ENCODE measurements at places on chromosomes 2 and 18.

- peak; percentile 77 for DNase-seq
Measured at GRCh38 chr2:239308661-239309397, 92.0 kb downstream of the HDAC4 start.

- no peak for DNase-seq
Measured at GRCh38 chr18:7000484-7001096, 117.0 kb downstream of the LAMA1 start.

- no peak for DNase-seq
Measured at GRCh38 chr2:21095178-21095577, 28.6 kb upstream of the TDRD15 start.

DNA sequence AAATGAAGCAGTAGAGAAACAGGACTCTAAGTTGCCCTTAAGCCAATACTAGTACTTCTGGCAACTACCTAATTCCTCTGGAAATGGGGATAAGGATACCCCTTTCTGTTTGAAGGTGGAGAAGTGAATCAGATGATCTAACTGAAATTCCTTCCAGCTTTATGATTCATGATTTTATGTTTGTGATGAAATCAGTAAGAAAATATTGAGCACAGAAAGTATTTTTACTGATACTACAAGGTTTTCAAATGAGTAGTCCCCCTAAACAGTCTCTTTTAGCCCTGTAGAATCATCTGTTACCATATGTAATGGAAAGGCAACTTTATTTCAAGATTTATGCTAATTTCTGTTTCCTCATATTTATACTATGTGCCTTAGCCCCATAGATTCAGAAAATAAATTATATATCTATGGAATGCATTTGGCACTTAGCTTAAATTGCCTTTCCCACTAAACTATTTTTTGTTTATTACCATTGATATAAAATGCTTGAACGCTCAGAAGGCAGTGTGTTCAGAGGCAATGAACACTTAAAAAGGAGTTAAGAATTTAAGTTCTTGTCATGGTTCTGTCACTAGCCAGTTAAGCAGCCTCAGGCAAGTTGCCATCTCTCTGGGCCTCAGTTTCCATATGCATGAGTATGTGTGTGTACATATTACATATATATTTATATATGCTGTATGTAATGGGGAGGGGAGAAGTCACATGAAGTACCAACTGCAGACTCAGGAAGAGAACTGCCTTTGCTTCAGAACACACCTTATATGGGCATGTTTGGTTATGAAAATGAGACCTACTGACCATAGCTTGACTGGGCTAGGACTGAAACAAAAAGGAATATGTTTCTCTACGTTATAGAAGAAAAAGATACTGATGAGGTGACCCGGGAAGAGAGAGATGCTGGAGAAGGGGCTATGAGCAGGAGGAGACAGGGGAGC, 97.7 kb downstream of the CDC42EP3 start:
- no peak for DNase-seq

DNA sequence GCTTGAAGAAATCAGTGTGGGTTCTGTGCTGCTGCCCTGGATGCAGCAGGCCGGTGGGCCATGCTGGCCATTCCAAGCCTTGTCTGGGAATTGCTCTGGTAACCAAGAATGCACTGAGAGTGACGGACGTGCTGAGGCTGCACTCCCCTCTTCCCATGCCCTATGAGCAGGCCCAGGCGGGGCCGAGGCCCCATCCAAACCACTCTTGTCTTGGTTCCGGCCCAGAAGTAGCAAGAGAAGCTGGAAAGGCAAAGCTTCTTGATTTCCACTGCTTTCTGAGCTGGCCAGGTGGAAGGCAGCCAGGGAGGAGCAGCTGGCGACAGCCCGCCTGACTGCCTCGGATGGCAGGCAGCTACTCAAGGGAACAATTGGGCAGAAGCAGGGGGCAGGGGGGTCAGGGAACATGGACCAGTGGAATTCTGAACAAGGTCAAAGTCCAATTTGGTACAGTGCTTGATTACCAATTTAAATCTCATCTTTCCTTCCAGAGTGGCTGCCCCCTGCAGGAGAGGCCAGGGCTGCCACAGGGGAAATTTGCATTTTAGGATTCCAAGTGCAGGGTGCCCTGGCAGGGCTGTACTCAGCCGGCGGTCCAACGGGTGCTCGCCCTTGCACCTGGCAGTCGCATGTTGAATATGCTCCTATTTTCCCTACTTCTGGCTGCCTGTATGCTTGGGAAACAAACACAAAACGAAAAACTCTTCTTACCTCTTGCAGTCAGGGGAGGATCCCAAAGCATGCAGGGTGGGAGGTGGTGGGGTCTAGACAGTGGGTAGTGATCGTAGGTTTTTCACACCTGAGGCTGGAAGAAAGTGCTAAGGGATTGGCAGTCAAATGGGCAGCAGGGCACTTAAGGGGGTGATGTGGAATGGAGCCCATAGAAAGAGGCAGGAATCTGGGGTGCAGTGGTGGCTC, 67.3 kb downstream of the LIPG start:
- peak; percentile 78 for DNase-seq

DNA sequence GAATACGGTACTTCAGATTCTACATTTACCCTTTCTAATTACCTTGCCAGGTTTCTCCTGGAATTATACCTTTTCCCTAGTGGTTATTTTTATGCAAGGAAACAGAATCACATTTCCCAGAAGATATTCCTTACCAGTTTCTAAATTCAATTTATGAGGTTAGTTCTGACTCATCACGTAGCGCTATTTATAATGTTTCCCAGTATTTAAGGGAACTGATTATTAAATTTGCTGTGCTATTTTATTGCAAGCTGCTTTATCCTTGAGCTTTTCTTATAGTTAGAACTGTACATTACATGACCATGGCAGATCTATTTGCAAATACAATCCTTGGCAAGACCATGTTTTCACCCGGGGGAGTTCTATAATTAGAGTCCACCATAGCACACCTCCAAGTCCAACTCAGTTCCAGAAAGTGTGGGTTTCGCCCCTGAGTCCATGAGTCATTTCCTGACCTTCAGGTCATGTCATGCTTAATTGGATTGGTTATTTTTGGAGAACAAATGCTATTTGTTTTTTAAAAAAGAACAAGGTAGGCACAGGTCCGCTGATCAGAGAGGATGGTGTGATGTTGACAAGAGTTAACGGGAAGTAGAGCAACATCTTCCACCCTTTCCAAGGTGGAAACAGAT, 126.6 kb downstream of the ZNF532 start:
- DNase-seq = no peak

DNA sequence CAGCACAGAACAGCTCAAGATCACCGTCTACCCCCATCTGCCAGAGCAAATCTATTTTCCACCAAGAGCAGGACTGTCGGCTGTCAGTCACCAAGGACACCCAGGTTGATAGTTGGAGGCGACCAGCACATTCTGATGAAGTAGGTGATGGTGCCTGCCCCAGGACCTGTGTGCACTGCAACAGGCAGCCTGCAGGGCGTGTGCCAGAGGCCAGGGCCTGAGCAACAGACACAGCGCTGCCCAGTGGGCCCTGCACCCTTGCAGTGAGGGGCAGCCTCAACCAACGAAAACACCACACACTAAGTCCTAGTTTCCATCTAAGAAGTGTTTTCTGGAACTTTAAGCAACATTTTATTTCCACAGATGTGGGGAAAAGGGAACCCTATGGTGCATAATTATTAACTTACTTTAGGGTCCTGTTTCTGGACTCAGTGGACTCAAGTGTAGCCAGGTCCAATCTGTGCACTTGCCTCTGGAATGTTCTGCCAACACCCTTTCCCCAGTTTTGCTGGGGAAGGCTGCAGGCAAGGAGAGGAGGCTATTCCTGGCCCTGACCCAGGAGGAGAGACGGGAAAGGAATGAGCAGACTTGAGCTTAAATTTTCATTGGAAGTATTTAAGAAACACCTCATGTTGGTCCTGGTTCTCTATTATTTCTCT, 61.5 kb downstream of the ADNP2 start:
- peak; percentile 60 for DNase-seq

DNA sequence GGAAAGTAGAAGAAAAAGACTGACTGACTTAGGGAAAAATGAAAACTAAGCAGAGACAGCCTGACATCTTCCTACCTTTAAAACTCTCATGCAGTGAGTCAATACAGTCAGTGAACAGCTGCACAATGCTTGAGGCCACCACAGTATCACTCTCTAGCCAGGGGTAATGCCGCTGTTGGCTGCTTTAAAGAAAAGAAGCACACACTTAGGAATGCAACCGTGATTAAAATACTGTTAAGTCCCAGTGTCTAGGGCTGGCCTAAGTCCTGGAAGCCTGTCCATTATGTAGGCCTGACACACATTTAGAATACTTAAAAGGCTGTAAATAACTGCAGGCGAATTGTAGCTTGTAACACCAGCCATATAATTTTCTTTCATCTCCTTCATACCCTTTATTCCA, 50.7 kb downstream of the SIGLEC15 start:
- DNase-seq = no peak

DNA sequence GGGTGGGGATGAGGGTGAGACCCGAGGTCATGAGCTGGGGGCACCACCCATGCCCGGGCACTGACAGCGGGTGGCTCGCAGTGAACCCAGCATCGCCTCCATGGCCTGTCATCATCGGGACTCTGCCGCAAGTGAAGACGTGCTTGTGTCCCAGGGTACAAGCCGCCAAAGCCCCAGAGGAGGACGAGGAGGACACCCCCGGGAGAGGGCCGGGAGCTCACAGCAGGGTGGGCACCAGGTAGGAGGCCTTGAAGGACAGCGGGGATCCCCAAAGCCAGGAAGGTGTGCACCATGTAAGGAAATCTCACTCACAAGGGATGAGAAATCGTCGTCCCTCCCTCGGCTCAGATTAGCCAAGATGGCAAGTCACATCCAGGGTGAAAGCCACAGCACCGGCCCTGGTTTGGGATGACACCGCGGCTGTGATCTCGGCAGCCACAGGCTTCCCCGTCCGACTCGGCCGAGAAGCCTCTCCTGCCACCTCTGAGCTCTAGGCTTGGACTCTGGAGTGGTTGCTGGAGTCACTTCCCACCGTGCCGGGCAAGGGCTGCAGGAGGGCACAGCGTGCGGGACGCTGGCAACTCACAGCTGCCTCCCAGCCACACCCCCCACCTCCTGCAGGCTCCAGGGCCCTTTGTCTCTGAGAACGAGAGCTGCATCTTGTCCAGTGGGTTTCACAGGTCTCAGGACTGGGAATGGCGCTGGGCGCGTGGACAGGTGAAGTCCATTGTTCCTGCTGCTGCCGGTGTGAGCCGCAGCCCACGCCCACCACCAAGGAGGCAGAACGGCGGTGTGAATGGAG, 81.6 kb upstream of the CTDP1 start:
- DNase-seq = peak; percentile 53

Data from left forelimb (tissue), 1 donor.